ENCODE measurements at places on chromosomes 6 and 20.

- no peak for DNase-seq
These were observed 242.1 kb downstream of the DLL1 start for GRCh38 chr6:170048615-170049256.

DNA sequence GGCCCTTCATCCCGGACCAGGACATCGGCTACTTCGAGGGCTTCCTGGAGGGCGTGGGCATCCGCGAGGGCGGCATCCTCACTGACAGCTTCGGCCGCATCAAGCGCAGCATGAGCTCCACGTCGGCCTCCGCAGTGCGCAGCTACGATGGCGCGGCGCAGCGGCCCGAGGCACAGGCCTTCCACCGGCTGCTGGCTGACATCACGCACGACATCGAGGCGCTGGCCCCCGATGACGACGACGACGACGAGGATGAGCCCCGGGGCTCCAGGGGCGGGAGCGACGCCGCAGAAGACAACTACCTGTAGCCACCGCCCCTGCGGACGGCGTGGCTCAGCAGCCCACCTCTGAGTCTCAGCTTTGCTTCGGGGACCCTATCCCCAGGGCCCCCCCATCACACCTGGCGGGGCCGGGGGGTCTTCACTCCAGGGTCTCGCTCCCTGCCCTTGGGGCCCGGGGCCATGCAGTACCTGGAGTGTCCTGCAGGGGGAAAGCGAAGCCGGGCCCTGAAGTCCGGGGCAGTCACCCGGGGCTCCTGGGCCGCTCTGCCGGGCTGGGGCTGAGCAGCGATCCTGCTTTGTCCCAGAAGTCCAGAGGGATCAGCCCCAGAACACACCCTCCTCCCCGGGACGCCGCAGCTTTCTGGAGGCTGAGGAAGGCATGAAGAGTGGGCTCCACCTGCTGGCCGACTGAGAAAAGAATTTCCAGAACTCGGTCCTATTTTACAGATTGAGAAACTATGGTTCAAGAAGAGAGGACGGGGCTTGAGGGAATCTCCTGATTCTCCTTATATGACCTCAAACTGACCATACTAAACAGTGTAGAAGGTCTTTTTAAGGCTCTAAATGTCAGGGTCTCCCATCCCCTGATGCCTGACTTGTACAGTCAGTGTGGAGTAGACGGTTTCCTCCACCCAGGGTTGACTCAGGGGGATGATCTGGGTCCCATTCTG is 20.8 kb upstream of the HCK start:
- DNase-seq, result peak; percentile 22

DNA sequence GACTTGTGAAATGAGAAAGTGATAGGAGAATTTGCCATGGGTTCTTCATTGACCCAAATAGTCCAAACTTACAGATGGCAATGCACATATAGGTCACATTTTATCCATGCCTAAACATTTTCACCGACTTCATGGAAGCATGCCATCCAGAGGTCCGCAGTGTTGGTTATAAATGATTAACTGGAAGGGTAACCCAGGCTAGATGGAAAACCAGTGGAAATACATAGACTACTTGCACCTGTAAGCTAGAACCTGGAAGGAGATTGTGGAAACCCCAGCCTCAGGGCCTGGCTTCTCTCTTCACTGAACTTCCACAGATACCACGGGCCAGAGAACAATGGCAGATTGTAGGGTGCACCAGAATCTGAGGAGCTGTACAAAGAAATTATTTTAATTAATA is 103.8 kb upstream of the SYNDIG1 start:
- no peak for DNase-seq

GRCh38 chr20:33653900-33654596 is 8.1 kb upstream of the C20orf144 start:
- no peak for DNase-seq

DNA sequence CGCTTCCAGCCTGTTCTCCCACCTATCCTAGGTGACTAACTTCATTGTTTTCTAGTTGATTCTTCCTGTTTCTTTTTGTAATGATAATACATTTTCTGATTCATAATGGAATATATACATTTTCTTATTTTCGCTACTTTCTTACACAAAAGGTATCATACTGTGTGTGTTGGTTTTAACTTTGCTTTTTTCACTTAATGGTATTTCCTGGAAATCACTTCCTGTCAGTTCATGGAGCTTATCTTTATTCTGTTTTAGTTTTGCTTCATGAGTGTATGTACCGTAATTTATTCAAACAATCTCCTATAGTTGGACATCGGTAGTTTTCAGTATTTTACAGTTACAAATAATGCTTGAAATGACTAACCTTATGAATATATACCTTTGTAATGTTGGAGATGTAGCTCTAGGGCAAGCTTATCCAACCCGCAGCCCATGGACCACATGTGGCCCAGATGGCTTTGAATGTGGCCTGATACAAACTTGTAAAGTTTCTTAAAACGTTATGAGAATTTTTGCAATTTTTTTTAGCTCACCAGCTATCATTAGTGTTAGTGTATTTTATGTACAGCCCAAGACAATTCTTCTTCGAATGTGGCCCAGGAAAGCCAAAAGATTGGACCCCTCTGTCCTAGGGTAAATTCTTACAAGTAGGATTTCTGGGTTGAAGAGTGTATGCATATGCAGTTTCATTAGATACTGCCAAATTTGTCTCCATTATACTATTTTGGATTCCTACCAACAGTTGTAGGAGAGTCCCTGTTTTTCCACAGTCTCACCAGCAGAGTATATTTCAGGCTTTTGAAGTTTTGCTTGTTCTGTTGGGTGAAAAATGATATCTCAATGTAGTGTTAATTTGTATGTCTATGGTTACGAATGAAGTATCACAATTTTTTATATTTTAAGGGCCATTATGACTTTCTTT is 16.7 kb downstream of the TRMT11 start:
- DNase-seq, result no peak

DNA sequence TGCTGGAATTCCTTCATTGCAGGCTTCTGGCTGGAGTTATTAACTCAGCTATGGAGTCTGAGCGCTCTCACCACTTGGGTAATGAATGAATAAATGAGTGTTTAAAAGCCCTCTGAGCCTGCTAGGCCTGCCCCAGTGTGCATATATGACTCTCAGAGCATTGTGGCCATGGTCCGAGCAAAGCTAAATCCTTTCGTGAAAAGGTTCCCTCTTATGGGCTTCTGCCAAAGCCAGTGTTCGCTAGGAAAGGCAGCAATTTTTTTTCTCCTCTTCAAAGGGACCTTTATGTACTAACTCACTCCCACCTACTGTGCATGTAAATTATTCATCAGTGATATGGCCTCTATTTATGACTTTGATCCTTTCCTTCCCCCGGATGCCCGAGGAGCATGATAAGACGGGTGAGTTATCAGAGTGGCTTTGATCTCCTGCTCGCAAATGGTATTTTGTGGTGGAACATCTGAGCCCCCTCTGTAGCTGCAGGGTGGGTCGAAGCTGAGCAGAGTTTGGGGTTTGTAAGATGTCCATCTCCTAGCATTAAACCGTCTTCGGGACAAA is 88.6 kb downstream of the LINC00237 start:
- DNase-seq, result no peak

- no peak for DNase-seq
These were observed 4.9 kb upstream of the BIRC7 start for GRCh38 chr20:63230800-63231268.

DNA sequence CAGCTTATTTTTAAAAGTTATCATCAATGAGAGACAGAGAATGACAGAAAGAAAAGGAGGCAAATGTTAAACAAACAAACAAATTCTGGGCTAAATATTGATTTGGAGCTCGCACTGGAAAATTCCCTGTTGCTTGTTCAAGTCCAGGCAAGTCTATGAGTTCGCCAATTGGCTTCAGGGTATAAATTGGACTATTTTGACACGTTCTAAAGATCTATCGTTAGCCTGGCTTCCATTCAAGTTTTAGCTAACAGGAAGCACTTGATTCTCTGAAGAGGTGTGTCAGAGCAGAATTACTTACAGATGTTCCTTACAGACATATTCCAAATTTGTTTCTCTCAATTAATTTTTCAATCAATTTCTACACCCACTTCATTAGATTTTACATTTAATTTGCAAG is 15.8 kb upstream of the RFPL4B start:
- DNase-seq, result no peak

- DNase-seq, result no peak
These were observed 930.1 kb upstream of the GJE1 start for GRCh38 chr6:141202626-141203025.

GRCh38 chr20:59776626-59777330 is 156.7 kb downstream of the SYCP2 start:
- no peak for DNase-seq

DNA sequence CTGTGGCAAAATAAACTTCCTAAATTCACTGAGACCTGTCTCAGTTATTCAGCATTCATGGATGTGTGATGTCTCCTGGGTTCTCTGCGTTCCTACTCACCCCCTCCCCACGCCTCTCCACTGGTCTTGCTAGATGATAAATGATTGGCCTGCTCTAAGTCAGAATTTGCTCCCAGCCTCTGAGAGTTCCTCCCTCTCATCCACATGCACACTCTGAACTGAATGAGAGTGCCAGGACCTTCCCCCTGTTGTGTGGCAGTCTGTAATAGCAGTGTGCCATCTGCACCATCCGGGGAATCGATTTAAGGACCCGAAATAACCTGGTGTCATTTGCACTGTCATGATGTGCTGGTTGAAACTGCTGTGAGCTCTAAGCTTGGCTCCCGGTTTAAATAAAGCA is 135.8 kb upstream of the AFDN start:
- no peak for DNase-seq

GRCh38 chr6:12608016-12608860 is 108.3 kb upstream of the PHACTR1 start:
- no peak for DNase-seq

- DNase-seq, result no peak
These were observed 1.3 kb downstream of the TAP1 start for GRCh38 chr6:32852018-32852843.

DNA sequence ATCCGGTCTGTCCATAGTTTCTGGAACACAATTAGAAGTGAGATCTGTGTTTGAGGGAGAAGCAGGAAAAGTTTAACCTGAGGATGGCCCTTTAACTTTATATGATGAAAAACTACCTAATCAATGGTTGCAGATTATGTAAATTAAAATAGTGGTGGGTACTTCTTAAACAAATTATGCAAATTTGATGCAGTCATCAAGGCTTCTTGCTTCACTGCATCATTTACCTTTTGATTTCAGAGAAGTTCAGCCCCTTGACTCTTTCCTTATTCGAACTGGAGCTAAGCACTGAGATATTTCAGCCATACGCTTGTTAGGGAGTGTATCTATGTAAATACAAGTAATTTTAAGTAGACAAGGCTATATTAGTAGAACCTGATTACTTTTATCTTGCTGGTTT is 73.8 kb downstream of the JARID2 start:
- DNase-seq, result no peak

DNA sequence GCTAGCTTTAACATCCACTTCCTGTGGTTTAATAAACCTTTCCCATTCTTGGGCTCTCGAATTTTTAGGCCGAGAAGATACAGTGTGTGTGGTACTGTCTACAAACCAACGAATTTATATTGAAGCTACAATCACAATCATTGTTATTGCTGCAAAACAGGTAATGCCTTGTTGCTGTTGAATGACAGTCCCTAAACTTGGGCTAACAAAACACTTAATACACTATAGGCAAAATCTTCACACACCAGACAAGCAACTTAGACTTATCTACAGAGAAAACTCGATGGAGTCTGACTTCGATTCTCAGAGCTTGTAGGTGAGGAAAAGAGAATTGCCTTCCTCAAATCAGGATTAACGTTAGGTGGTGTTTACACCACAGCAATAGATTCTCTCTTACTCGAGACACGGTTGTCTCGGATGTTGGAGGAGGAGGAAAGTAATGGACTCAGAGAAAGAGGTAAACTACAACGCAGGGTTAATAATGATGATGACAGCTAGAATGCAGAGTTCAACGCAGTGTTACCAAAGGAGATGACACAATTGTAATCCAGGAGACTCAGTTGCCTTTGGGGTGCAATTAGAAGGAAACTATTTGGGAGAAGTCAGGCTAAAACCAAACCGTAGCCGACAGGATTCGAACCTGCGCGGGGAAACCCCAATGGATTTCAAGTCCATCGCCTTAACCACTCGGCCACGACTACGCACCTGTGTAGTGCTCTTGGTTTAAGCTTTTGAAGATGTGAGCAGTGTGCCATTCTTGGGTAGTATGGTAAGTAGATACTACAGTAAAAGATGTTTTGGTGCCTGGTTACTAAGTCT is 32.5 kb upstream of the ZNF184 start:
- DNase-seq, result no peak
